ENCODE measurements at places on chromosomes 6 and 20.
A peak's percentile ranks its signal among the peaks of the same experiment; 100 is the strongest.

GRCh38 chr6:144581812-144582537 lies 296.8 kb downstream of the UTRN start:
- DNase-seq, result peak; percentile 23

DNA sequence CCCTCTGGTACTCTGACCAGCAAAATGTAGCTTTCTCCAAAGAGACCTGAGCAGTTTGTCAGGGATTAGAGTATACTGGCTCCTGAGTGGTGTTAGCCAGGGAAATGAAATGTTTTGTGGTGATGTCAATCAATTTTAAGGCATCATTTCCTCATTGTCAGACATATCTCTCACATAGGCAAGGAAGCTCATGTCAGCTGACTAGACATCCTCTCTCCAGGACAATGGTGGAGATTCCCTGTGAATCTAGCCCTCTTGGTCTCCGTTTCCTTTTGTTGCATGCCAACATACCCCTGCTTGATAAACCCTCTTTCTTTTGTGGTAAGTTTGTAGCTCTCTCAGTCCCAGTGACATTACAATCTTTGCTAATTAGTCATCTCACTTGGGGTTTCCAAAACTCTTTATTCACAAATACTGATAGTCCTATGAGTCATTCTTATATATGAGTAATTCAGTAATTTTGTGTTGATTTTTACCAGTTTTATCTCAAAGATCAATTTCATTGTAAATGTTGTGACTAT lies 135.6 kb upstream of the PTPRK start:
- DNase-seq, result no peak

GRCh38 chr6:17758119-17758518 lies 51.4 kb upstream of the NUP153 start:
- DNase-seq, result no peak

DNA sequence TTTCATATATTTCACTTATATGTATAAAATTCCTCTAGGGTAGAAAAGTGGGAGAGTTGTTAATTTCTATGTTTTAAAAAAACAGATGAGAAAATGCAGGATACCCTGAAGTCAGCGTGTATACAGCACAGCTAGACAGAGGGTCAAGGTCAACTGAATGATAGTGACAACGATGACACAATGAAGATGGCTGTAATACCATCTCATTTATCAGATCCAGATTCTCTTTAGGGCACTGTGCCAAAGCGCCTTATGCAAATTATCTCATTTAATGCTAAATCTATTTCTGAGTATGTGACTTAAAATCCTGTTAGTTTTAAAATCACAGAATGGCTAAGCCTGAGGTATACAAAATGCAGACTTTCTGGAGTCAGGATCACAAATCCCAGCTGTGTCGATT lies 431.4 kb upstream of the RUNX2 start:
- DNase-seq, result no peak

DNA sequence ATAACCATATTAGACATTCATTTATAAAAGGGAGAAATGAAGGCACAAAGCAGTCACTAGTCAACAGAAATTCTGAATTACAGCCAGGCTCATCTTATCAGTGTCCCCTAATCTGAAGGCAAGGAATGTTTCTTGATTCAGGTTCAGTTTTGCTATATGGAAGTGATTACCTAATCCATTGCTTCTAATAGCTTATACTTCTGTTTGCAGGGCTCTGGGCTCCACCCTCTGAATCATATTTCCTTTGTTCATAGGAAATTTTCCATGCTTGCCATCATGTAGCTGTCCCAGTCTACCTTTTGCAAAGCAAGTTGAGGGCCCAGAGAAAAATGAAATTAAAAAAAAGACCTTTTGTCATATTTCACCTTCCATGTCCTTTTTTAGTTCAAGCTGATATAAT lies 96.0 kb downstream of the LCA5 start:
- DNase-seq, result no peak

GRCh38 chr6:28757429-28758045 lies 166.2 kb downstream of the TRIM27 start:
- no peak for DNase-seq

DNA sequence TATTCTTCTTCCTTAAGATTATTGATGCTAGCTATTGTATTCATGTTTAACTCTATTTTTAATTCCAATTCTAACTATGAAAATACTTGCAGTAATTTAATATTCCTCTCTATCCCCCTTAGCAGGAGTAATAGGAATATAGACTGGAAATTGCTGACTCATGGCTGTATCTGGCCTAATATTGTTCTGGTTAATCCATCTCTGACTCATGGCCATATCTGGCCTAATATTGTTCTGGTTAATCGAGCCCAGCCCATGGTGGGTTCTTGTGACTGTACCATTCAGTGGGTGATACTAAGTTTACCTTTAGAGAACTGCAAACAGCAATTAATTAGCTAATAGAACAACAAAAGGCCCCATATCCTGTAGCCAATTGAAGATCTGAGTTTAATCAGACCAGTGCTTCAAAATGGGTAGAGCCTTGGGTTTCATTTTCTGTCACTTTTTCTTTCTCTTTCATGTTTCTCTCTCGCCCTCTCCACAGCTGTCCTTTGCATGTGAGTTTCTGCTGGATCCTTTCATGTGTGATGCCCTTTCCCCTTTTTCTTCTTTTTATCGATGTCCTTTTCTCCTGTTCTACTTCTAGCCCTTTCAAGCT lies 50.6 kb downstream of the SLC22A3 start:
- DNase-seq, result no peak

DNA sequence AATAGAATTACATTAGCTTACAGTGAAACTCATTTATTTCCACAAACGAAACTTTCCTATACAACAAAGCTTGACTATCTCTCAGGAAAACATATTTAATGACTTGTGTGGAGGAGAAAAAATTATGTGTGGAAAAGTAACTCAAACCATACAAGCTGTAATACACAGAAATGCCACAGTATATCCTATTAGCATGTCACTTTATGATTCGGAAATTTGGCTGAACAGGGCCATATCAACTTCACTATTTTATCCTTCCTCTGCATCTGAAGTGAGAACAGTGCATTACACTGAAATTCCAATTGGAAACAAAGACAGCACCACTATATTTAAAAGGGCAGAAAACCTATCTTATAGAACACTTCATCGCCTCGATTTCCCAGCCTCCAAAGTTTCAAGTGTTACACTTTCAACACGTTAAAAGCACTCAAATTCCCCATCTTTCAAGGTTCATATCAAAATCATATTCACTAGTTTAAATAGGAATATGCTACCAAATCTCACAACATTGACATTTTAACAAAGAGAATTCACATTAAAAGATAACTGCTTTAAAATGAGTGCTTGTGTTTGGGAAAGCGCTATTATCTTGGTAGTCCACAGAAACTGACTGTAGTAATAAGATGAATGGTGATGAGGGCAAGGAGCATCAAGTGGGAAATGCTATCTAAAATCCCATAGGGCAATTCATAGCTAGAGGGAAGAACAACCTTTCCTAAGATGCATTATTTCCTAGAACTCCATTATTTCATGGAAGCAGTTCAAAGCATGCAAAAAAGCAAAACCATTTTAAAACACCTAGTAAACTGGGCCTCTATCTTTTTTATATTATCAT lies 1.8 kb downstream of the REV3L start:
- DNase-seq, result no peak

DNA sequence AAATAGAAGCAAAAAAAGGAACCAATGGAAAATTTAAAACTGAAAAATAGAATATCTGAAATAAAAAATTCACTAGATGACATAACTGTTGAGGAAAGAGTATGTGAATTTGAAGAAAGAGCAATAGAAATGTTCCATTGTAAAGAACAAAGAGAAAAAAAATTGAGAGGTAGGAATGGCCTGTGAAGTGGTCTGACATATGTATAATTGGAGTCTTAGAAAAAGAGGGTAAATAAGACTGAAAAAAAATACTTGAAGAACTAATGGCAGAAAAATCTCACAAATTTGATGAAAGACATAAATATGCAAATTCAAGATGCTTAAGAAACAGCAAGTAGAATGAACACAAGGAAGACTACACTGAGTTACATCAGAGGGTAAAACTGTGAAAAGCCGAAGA lies 93.4 kb downstream of the QKI start:
- DNase-seq, result no peak

DNA sequence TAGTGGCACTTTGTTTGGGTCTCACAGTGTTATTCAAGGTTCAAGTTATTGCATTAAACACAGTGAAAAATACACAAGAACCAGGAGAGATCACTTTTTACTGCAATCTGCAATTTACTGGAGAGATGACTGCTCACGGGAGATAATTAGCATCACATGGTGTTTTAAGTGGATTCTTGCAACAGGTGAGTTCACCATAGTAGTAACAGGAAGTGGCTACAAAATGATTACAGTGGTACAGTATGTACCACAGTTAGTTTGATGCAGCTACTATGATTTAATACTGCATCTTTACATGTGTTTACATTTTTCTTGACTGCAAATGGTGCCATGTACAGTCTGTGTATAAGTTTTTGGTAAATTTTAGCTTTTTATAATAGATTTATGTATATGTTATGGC lies 96.5 kb upstream of the SCP2D1 start:
- DNase-seq, result no peak

GRCh38 chr6:37218061-37218460 lies 39.5 kb upstream of the TBC1D22B start:
- no peak for DNase-seq

GRCh38 chr6:53431704-53432103 lies 83.0 kb upstream of the ELOVL5 start:
- no peak for DNase-seq

DNA sequence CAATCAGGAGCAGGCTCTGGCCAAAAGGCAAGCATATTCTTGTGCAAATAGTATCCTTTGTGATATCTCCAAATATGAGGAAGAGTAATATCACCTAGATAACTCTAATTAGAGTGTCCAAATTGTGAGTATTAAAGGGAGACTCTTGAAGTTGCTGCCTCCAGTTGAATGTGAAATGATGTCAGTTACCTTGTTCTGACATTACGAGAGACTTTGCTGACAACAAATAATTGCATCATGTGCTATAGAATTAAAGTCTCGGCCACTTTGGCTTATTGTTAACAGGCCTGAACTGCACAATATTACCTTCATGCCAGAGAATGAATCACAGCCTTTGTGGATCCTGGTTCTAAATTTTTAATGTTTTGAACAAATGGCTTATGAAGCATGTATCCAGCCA lies 106.5 kb downstream of the AIG1 start:
- DNase-seq, result no peak

DNA sequence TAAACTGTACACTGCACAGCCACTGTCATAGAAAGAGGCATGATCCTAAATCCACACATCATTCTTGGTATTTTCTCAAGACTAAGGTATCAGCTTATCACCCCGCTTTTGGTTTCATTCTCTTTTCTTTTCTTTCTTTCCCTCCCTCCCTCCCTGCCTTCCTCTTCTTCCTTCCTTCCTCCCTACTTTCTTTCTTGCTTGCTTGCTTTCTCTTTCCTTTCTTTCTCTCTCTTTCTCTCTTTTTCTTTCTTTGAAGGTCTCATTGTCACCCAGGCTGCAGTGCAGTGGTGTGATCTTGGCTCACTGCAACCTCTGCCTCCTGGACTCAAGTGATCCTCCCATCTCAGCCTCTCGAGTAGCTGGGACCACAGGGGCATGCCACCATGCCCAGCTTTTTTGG lies 81.1 kb downstream of the MAP7 start:
- DNase-seq, result no peak

- no peak for DNase-seq
These were observed 15.4 kb downstream of the SERAC1 start for GRCh38 chr6:158152659-158153058.

All from CD4-positive, alpha-beta memory T cell (primary cell).